ENCODE measurements at places on chromosomes 7 and 10.

GRCh38 chr7:88020953-88021665 lies 87.1 kb downstream of the ADAM22 start:
- DNase-seq = no peak

DNA sequence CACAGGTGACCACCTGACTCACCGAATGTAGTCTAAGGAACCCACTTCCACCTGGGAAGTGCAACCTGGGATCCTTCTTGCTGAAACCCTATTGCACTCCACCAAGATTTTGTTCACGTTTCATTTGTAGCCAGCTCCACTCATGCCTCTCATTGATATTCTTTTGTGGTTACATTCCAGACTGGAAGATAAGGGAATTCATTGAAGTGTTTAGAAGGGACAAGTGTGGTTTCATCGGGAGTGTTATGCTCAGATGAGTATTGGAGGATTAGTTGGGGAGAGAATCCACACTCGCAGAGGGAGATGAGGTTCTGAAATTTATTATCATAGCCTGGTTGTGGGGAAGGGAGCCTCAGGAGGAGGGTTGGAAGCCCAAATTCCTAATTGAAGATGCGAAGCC lies 320.4 kb downstream of the KCNMA1 start:
- no peak for DNase-seq

DNA sequence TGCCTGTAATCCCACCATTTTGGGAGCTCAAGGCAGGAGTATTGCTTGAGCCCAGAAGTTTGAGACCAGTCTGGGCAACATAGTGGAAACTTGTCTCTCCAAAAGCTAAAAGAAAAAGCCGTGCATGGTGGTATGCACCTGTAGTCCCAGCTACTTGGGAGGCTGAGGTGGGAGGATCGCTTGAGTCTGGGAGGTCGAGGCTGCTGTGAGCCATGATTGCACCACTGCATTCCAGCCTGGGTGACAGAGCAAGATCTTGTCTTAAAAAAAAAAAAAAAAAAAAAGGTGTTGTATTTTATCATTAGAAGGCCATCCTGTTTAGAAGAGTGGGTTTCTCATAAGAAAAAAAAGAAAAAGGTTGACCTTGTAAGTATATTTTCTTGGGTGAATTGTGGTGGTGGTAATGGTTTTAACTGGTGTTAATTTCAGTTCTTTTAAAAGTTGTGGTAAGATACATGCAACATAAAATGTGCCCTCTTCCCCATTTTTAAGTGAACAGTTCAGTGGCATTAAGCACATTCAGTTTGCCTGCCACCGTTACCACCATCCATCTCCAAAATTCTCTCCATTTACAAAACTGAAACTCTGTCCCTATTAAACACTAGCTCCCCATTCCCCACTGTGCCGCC lies 34.7 kb downstream of the GRIFIN start:
- DNase-seq = no peak

- peak; percentile 41 for DNase-seq
These were observed 81.3 kb upstream of the SFMBT2 start for GRCh38 chr10:7491949-7492659.

DNA sequence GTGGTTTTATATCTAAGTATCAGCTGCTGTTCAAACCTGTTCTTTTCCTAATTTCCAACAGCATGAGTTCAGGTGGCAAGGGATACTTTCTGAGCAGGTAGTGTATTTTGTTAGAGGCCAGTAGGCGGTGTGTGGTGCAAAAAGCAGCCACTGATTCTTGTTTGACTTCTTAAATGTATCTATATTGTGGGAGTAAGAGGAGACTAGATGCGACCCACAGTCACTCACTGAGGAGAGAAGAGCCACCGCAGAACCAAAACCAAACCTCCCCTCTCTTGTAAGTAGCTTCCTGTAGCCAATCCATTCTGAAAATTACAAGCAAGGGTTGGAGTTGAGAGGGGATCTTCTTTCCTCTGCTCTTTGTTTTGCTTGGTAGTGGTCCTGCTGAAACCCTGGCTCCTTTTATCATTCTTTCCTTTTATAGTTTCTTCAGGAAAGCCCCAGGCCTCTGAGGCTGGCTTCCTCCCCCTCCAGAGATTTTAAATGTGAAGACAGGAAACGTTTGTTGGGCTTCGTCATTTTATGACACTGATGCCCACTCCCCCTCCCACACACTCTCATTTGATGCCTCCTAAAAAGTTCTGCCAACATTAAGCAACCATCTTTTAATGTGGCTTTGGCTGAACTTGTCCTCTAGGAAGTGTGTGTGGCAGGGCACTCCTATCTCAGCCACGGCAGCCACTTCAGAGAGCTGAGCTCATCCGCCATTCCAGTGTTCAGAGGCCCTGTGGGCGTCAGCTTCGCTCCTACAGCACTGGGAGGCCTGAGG lies 566.0 kb downstream of the SUGCT start:
- DNase-seq = peak; percentile 9

- DNase-seq = no peak
These were observed 509.5 kb downstream of the RPS24 start for GRCh38 chr10:78543031-78543748.

- no peak for DNase-seq
These were observed 14.7 kb downstream of the OGA start for GRCh38 chr10:101803511-101803910.

DNA sequence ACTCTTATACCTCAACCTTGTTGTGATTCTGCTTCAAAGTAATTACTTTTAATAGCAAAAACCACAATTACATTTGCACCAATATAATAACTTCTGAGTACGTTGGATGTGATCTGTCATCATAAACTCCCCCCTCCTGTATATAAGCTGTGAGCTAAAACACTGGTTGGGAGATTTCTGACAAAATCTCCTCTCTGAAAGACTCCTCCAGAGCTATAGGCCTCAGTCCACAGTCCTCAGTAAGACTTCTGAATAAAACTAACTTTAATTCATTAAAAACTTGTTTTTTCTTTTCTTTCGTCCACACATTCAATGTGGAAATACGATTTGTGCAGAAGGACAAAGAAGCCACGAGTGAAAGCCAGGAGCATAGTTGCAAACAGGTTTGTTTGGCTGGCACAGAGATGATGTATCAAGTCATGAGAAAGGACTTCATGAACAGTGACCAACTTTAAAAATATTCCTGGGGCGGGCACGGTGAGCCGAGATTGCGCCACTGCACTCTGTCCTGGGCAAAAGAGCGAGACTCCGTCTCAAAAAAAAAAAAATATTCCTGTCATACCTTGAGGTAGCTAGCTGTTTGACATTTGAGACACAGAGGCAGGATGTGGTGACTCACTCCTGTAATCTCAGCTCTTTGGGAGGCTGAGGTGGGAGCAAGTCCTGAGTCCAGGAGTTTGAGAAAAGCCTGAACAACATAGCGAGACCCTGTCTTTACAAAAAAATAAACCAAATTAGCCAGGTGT lies 91.1 kb upstream of the ARHGAP21 start:
- DNase-seq = no peak

GRCh38 chr10:67697724-67698131 lies 1.7 kb upstream of the CTNNA3 start:
- peak; percentile 34 for DNase-seq
